Endothelial cell (in vitro differentiated cells): ENCODE measurements at places on chromosomes 5 and 9. TPM values are rescaled to one million over a fixed set of nuclear protein-coding genes. Genes with fewer than 3 reads are reported as not detected.

Gene IL3
- not detected for total RNA-seq

Gene CNTNAP3B
- 4.1 TPM for total RNA-seq

DNA sequence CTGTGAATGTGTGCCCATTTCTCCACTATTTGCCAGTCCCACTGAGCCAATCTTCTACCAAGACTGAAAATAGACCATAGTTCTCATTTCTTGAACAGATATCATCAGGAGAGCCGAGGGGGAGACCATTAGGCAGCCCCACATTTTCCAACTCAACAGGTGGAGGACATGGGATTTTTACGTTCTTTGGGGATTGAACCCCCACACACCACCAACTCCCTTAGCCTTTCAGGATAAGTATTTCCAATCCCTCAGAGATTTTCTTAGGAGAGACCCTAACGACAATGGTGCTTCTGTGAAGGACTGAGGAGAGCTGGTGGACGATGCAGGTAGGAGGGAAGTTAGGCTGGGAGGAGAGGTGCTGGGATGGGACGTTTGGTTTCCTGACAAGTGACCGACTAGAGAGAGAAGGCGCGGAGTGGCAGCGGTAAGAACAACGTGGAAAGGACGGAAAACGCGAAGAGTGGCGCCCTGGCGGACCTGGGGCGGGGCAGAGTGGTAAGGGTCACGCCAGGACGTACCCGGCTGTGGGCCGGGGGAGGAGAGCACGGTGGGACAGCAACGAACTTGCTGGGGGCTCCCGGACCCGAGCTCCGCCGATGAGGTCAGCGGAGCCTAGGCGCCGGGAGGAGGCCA lies 681 bp upstream of the CHSY3 start:
- DNase-seq, result no peak
- H3K27ac ChIP-seq, result peak overlapping the region; percentile 94
- H3K36me3 ChIP-seq, result peaks cover 7% of the 10 kb centered on the region

- H3K36me3 ChIP-seq, result no peaks in the 10 kb centered on the region
- H3K27ac ChIP-seq, result peak overlapping the region; percentile 14
- H3K27me3 ChIP-seq, result no peaks in the 10 kb centered on the region
Measured at GRCh38 chr9:125564631-125565030, 142.4 kb downstream of the MAPKAP1 start.

- H3K27me3 ChIP-seq, result no peaks in the 10 kb centered on the region
- no peak for DNase-seq
- H3K27ac ChIP-seq, result no peak overlapping the region
- no peaks in the 10 kb centered on the region for H3K36me3 ChIP-seq
- no peak overlapping the region for H3K4me3 ChIP-seq
- H3K4me1 ChIP-seq, result peaks cover 6% of the 10 kb centered on the region
Measured at GRCh38 chr9:21102305-21102704, 24.6 kb upstream of the IFNB1 start.

- peak overlapping the region; percentile 51 for H3K4me3 ChIP-seq
- H3K36me3 ChIP-seq, result peaks cover 24% of the 10 kb centered on the region
- peaks cover 22% of the 10 kb centered on the region for H3K4me1 ChIP-seq
- no peak for DNase-seq
- H3K27ac ChIP-seq, result no peak overlapping the region
Measured at GRCh38 chr5:143208781-143209510, 194.5 kb downstream of the NR3C1 start.
